ENCODE measurements at places on chromosomes 7 and 10.

DNA sequence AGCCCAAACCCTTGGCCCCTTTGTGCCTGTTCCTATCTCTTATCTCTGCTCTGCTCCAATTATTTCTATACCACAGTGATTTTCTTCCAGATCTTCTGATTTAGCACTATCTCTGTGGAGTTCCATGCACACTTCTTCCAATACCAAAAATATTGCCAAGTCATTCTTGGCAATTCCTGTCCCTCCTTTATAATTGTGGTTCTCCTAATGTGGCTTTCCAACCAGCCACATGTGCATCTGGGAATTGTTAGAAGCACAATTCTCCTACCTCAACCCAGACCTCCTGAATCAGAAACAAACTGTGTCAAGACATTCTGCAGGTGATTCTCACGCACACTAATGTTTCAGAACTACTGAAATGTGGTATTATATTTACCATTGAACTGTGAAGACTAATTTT lies 447.8 kb upstream of the IGFBP3 start:
- DNase-seq = no peak

DNA sequence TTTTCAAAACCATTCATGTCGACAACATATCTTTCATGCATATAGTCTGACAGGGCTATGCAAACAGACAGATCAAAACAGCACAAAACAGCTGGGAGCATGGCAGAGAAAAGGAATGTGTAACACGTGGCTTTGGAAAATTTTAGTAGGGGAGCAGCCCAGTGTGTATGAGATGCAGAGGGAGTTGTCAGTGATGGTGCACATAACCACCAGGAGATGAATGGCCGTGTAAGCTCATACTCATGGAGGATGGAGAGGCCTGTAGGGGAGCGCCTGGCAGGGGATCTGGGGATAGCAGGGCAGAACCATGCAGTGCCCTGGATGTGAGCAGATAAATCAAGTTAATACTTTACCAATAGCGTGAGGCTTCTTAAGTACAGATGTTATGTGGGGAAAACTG lies 45.7 kb downstream of the RHOBTB1 start:
- DNase-seq = no peak

DNA sequence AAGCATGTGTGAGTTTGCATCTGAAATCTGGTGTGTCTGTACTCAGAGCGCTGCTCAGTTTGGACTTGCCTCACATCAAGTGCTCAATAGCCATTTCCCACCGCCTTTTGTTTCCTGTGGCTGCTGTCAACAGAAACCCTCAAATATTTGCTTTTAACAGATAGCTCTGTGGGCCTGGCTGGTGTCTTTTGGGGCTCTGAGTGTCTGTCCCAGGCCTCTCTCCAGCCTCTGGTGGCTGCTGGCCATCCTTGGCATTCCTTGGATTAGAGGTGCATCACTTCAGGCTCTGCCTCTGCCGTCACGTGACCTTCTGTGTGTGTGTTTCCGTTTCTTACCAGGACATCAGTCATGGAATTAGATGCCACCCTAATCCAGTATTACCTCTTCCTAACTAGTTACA lies 9.3 kb downstream of the YKT6 start:
- no peak for DNase-seq

- DNase-seq = no peak
Observed at GRCh38 chr10:7338469-7338868, 72.4 kb downstream of the SFMBT2 start.

GRCh38 chr7:47332681-47333553 lies 249.0 kb downstream of the TNS3 start:
- DNase-seq = no peak
